ENCODE measurements at places on chromosomes 11 and 22.

GRCh38 chr11:32015427-32015826, 75.4 kb upstream of the RCN1 start:
- DNase-seq: no peak

- no peak for DNase-seq
These were observed 64.2 kb downstream of the KREMEN1 start for GRCh38 chr22:29136782-29137700.

GRCh38 chr22:27435844-27436576, 365.5 kb downstream of the MN1 start:
- no peak for DNase-seq

GRCh38 chr22:32922186-32922585, 120.7 kb downstream of the TIMP3 start:
- DNase-seq: no peak

DNA sequence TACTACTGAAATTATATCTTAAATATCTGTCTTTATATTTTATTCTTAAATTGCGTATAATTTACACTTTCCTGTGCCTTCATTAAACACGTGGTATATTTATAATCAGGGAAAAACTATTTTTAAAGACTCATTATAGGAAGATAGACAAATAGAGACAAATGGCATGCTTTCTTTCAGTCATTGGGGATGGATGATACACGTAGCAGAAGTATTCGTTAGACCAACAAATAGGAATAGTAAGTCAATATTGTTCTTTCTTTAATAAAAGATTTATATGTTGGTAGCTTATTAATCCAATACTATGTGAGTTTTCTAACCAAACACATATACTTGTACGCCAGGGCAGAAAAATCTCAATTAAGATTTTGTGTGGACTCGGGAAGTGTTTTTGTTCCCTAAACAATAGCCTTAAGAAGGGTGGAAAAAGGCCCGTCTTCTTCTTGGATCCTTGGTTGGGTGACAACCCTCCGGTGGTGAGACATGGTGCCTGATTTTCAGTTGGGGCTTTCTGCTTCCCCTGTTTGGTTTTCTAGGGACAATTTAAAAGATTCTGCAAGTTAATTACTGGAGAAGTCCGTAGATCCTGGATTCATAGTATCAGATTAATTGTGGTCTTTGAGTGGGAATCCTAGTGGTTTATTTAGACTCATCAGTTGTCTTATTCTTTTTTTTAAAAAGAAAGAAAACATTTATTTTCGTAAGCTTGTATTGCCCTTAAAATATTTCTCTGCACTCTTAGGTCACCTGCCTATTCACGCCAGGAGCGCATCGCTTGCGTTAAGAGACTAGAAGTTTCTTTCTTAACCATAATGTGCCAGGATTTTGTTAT, 83.5 kb upstream of the WNT7B start:
- DNase-seq: no peak

DNA sequence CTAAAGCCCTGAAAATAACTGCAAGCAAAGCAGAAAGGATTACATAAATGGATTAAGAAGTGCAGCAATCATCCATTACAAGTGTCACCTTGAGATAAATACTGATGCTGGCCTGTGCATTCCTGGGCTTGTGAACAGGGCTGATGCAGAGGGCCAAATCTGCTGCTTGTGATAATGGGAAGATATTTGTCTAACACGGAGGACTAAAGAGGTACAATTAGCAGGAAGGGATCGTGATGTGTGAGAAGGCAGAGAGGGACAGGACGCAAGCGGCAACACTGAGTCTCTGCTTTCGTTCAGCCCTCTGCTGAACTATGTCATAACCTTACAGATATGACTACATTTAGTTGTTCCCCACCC, 107.7 kb upstream of the DDI1 start:
- no peak for DNase-seq

DNA sequence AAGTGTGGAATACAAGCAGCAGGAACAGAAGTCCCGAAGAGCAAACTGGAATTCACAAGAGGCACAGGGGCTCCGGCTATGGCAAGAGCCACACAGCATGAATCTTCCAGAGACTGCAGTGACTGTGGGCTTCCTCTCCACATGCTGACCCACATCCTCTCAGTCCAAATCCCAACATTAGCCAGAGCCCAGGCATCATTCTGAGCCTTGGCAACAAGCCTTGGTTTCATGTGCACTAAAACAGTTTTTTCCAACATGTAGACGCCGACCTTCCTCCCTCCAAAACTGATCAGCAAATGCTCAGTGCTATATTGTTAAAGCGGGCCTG, 91.7 kb upstream of the CSNK2A3 start:
- DNase-seq: no peak

GRCh38 chr22:38218661-38219622, 17.1 kb downstream of the MAFF start:
- peak; percentile 70 for DNase-seq

DNA sequence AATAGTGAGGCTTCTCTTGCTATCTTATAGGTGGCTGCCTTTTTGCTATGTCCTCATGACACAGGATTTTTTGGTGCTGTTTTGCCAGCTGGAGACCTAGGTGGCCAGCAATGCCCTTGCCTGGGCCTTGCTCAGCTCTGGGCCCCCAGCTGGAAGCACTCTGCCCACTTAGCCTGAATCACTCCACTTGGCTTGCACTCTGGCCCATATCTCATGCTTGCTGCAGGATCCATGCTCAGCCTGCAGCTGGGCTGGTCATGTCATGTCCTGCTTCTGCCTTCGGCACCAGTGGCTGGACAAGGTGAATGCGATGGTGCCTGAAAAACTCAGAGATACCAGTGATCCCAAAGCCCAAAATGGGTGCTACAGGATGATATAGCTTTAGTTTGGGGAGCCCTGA, 818.6 kb upstream of the FAT3 start:
- no peak for DNase-seq

Data from CD14-positive monocyte (primary cell).